ENCODE measurements at places on chromosomes 11 and 22.

DNA sequence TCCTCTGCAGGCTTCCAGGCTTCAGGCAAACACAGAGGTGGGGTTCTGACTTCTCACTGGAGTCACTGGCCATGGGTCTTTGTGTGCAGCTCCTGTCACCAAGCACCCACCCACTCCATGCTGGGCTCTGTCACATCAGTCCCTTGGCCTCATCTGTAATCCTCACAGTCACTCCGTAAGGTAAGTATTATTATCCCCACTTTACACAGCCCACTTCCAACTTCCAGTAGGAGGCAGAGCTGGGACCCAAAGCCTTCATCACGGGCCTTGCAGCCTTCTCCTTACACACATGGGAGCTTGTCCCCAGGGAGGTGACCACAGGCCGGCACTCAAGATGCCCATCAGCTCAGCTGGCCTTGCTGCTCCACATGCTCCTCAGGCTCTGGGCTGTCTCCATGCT lies 266.7 kb upstream of the B3GAT1 start:
- DNase-seq: no peak

- no peak for DNase-seq
These were observed 41.0 kb upstream of the TENM4 start for GRCh38 chr11:79481795-79482194.

GRCh38 chr11:125223901-125224361 lies 59.4 kb downstream of the PKNOX2 start:
- DNase-seq: no peak

DNA sequence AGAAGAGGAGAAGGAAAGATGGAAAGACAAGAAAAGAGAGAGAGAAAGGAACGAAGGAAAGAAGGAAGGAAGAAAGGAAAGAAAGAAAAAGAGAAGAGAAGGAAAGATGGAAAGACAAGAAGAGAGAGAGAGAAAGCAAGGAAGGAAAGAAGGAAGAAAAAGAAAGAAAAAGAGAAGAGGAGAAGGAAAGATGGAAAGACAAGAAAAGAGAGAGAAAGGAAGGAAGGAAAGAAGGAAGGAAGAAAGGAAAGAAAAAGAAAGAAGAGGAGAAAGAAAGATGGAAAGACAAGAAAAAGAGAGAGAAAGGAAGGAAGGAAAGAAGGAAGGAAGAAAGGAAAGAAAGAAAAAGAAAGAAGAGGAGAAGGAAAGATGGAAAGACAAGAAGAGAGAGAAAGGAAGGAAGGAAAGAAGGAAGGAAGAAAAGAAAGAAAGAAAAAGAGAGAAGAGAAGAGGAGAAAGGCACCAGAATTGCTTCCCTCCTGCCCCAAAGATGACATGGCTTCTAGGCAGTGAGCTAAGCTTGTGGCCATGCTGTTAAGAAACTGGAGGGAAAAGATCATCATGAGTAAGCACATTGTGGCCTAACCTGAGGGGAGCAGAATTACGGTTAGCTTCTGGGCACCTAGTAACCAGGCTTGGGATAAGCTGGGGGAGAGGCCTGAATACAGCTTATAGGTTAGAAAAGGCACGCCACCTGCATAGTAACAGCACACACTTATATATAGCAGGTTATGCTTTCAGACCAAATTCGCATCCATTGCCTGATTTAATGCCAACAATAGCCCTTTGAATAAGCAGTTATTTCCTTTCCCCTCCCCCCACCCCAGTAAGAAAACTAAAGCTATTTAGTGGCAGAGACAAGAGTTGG lies 2.3 kb upstream of the ST3GAL4 start:
- DNase-seq: no peak

GRCh38 chr22:26977741-26978376 lies 320.5 kb downstream of the MIAT start:
- no peak for DNase-seq

DNA sequence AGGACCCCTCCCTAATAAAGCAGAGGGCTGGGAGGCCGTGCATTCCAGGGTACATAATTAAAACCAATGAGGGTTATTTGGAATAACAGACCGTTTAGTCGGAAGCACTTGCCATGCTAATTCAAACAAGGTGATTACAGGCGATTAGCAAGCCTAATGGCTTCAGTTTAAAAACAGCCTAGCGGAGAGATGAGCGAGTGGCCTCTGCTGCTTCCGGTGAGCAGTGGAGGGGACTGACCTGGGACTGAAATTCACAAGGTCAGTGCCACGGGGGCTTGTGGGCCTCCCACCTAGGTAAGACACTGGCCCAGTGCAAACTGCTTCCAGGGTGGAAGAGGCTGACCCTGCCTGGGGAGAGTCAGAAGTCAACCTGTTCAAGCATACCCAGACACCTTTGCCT lies 56.8 kb upstream of the ALX4 start:
- no peak for DNase-seq

DNA sequence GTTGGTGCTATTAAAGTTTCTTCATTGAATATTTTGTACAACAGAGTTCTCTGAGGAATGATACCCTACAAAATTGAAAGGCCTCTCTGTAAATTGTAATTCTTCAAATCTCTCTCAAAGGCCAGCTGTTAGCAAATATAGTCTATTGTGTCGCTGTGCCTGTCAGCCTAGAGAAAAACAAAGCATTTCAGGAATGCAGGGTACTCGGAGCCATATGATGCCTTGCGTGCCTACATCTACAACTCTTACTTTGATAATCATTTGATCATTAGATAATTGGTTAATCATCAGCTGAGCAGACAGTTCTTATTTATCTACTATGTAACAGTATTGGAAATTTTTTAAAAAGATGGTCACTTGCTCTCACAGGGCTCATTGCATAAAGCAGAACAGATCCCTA lies 67.3 kb downstream of the RNF169 start:
- no peak for DNase-seq

GRCh38 chr11:7489376-7489775 lies 4.1 kb downstream of the OLFML1 start:
- no peak for DNase-seq

DNA sequence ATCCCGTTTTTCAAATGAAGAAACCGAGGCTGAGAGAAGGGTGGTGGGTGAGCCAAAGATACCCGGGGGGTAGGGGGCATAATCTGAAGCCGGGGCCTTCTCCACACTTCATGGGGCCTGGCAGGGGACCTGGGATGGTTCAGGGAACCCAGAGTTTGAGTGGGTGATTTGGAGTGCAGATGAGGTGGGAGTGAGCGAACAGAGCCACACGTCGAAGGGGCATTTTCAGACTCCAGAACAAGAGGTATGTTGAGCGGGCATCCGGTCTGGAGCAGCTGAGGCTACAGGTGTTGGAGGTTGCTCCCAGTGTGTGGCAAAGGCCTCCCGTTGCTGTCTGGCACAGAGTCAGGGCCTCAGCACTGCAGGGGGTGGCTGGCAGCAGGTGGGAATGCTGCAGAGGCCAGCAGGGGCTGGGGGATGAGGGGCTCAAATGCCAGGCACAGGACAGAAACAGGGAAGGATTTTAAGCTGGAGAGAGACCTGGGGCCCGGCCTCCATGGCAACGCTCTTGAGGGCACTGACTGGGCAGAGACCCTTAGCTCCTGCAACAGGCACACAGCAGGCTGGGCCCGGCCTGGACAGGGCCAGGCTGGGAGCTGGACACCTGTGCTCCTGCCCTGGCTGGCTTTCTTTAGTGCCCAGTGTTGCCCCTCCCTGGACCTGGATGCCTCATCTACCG lies 46.2 kb downstream of the WNT11 start:
- DNase-seq: no peak

GRCh38 chr11:28393348-28393747 lies 285.2 kb downstream of the METTL15 start:
- no peak for DNase-seq

GRCh38 chr22:32997295-32997694 lies 60.9 kb downstream of the SYN3 start:
- DNase-seq: no peak

- DNase-seq: no peak
These were observed 25.5 kb downstream of the TOLLIP start for GRCh38 chr11:1283906-1284305.

GRCh38 chr11:33044285-33044756 lies 4.9 kb downstream of the TCP11L1 start:
- no peak for DNase-seq

- no peak for DNase-seq
These were observed 25.9 kb downstream of the CAT start for GRCh38 chr11:34464591-34465051.

- DNase-seq: no peak
These were observed at the start of gene BARX2 for GRCh38 chr11:129375751-129376657. Gene BARX2, plus strand, starts transcription at chr11:129375848. Its CDS starts 188 bp downstream, at chr11:129376036.

- DNase-seq: no peak
These were observed 39.3 kb upstream of the LRRC4C start for GRCh38 chr11:41498726-41499125.

GRCh38 chr11:118845369-118845768 lies 38.3 kb upstream of the CXCR5 start:
- no peak for DNase-seq

- DNase-seq: no peak
These were observed 12.3 kb downstream of the MYO7A start for GRCh38 chr11:77140231-77140851.

Measured in stimulated activated CD8-positive, alpha-beta memory T cell treated with anti-CD3 and anti-CD28 coated beads, Interleukin-4, amount 100 ng/mL, for 1 hour (primary cell).